ENCODE measurements at places on chromosomes 7 and 10.

DNA sequence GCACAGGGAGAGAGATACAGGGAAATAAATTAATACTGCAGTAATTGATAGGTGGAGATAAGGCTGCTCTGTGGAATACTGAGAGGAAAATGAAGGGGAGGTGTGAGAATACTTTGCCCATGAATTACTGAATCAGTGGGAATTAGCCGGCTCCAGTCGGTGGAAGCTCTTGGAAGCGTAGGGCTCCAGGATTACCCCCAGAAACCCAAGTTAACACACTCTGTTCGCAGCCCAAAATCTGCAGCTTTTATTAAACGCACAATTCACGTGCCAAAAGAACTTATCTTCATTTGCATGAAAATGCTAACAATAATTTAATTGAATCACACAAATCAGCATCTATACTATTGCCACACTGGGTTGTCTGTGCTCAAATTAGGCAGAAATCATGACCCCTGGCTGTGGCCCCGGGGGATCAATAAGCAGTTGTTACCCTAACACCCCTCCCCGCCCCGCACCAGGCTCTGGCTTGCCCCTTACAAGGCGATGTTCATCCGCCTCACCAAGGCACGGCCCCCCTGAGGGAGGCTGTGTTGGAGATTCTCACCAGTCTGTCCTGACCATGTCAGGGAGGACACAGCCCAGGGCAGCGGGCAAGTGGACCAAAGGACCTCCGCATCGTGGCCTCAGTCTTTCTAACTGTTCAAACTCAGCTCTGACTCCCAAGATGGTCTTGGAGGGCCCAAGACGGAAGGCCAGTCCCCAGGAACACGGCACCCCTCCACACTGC lies 48.4 kb upstream of the MGMT start:
- ATAC-seq, result no peak

DNA sequence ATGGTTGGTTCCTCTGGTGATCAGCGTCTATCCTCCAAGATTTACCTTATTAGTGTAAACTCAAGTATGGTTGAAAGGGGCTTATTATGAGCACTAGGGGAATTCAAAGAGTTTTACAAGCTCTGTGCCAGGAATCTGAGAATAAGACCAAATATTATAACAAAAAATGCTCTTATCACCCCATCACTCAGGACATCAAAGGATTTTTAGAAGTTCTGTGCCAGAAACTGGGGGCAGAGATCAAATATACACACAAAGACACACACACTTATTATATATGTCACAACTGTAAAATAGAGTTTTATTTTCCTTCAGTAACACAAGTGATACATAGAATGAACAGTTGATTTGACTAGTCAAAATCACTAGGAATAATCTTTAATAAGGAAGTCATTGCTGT lies 89.3 kb downstream of the MLLT10 start:
- ATAC-seq, result no peak

- no peak for ATAC-seq
Measured at GRCh38 chr10:35503578-35503977, 101.6 kb upstream of the GJD4 start.

DNA sequence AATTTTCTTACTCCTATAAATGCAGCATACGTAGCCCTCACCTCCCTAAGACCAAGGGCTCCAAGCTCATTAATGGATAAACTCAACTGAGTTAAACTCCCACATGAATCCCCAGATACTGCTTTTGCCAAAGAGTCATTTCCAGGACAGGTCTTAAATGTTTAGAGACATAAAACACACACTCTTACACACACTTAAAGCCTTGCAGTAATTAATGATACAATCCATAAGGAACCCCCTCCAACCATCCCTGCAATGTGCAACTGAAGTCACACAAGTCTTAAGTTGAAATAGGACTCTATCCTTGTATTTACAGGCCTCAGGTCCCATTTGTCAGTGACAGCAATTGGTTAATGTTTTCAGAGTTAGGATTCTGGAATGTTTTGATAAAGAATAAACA lies 194.1 kb downstream of the FANK1 start:
- ATAC-seq, result peak; percentile 40

GRCh38 chr7:44348300-44348699 lies 22.9 kb upstream of the CAMK2B start:
- ATAC-seq, result peak; percentile 91

DNA sequence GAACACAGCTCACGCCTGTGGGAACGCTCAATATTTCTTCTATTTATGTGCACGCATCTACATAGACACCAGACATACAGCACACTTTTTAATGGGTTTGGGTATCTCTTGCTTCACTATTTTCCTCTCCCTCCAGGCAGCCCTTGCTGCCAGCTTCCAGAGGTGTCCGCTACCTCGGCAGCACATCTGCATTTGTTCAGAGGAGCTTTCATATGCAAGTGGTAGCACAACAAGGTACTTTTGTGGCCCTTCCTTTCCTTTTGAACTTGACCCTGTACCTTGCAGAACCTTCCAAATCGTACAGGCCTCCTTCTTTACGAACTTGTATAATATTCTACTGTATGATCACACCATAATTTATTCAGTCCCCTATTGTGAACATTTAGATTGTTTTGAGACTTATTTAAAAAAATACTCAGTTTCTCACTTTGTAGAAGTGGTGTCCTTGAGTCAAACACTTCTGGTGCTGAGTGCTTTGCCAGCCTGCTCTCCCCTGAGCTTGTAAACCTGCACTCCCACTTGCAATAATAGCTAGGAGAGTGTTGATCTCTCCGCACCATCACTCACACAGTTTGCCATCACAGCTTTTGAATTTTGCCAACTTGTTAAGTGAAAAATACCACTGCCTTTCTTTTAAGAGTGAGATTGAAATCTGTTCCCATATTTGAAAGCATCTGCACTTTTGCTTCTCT lies 106.0 kb upstream of the ZNF32 start:
- no peak for ATAC-seq

- ATAC-seq, result no peak
Measured at GRCh38 chr10:110574420-110574819, 6.9 kb downstream of the SMC3 start.

DNA sequence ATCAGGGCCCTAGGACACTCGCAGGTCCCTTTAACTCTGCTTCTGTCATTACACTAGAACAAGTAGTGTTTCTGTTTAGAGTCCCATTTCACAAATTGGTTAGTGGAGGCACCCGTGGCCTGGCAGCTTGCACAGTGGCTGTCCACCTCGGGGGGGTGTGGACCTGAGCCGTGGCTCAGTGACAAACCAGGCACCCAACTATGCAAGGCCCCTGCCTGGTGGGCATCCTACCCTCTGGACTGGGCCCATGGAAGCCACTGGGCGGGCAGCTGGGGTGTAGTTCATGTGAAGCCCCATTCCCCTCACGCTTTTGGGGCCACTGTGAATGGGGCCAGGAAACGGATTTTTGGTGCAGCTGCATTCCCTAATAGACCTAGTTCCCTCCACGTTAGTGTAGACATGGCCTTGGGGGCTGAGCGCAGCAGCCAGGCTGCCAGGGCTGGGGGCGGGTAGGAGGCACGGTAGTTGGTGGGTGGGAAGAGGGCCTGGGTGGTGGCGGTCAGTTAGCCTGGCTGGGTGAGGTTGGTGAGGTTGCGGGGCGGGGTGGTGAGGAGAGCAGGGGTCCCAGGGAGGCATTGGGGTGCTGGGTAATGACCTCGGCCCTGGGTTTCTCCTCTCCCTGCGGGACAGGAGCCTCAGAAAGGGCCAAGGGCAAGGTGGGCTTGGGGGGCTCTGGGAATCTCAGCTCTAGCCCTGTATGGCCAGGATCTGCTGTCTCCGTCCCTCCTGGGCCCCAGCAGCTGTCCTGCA lies 18.7 kb downstream of the ZNF316 start:
- ATAC-seq, result no peak

GRCh38 chr10:76197293-76197692 lies 765.9 kb downstream of the LRMDA start:
- ATAC-seq, result no peak

- ATAC-seq, result no peak
Measured at GRCh38 chr7:69603937-69604494, 5.7 kb downstream of the AUTS2 start.

- ATAC-seq, result peak; percentile 28
Measured at GRCh38 chr10:125015356-125015944, 73.5 kb downstream of the ZRANB1 start.

DNA sequence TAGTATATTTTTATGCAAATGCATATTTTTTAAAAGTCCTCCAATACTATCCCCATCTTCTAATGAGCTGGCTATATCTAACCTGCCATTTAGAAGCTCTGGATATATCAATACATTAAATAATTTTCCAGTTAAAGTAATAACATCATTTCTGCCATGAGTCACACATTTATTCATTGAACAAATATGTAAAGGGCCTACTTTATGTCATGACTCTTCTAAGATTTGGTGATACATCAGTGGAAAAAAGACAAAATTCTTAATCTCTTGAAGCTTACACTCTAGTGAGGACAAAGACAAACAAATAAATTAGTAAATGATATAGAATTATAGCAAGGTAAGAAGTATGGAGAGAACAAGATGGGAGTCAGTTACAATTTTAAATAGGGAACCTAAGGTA lies 716.8 kb upstream of the LRRTM3 start:
- ATAC-seq, result no peak

DNA sequence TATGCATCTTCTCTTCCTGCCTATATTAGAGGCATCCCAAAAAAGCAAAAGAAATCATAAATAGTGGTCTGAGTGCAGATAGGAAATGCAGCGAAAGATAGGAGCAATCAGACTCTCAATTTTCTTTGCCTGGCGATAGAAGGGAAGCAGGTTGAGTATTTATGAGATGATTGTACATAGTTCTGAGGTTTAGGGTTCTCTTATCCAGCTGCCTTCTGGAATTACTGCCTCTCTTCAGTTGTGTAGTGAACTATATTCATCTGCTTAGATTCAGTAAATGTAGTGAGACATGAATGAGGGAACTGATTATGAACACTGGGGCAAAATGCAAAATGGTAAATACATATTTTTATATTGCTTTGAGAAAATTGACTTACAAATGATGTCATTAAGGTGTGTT lies 93.0 kb upstream of the CYP26C1 start:
- ATAC-seq, result no peak

- no peak for ATAC-seq
Measured at GRCh38 chr7:67518580-67518979, 521.9 kb downstream of the TYW1 start.

DNA sequence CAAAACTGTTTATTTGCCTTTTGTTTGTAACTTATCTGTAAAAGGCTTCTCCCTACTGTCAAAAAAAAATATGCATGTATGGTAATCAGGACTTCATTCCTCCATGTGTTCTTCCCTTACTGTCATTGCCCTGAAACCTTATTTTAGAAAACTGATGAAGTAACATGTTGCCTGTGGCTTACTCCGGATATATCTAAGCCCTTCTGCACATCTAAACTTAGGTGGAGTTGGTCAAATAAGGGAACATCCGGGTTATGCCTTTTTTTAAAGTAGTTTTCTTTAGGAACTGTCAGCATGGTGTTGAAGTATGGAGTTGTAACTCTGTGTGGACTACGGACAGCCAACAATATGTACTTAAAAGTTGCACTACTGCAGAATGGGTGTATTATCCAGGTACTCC lies 6.2 kb downstream of the SAR1A start:
- ATAC-seq, result no peak

Data from SK-N-SH treated with all-trans-retinoic acid at 6 μM for 48 hours (cell line).